NCI-H524 (cell line): ENCODE measurements at places on chromosomes 2 and 18.

GRCh38 chr2:6446938-6447608, 418.6 kb downstream of the CMPK2 start:
- peak; percentile 81 for DNase-seq

DNA sequence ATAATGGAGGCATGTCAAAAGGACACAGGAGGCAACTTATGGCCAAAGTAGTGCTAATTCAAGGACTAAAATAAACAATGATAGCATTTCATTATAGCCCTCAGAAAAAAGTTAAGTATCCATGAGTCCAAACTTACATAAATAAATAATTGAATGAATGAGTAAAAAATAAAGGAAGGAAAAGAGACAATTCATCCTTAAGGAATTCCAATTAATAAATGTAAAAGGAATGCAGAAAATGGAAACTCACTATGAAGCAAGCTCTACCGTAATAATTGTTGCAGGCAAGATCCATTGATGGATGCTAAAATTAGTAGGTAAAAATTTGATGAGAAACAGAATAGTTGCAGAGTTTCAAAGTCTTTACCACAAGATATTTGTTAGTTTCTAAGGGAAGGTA, 88.2 kb upstream of the RAPGEF4 start:
- DNase-seq, result no peak

DNA sequence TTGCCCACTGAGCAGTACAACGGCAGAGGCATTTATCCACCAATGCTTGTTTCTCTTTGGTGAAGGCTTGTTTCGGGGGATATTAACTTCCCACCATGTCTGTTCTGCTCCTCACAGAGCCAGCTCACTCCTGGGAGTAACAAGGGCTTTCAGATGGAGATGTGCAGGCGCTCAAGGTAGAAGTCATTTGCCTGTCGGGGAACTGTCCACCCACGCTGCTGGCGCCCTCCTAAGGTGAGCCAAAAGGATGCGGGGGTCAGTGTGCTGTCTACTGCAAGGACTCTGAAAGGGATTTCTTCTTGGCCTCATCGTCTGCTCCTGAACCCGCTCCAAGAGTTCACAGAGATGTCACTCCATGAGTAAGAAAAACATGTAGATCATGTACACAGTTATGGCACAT, 57.0 kb upstream of the CYRIA start:
- DNase-seq, result no peak

- no peak for DNase-seq
Measured at GRCh38 chr2:237306083-237306786, 107.7 kb downstream of the COL6A3 start.

DNA sequence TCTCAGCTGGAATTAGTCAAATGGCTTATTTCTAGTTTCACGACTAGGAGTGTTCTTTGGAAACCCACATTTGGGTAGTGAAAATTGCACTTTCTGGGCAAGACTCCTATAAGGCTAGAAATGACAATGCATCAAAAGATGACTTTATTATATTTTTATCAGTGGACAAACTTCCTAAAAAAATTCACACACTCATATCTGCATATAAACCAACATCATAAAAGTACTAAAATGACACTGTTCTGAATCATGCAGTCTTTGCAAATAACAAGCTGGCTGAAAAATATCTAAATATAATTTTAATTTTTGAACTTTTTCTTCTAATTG, 17.6 kb downstream of the MXD1 start:
- DNase-seq, result no peak

GRCh38 chr18:75429975-75430374, 2.5 kb upstream of the SMIM21 start:
- DNase-seq, result no peak

DNA sequence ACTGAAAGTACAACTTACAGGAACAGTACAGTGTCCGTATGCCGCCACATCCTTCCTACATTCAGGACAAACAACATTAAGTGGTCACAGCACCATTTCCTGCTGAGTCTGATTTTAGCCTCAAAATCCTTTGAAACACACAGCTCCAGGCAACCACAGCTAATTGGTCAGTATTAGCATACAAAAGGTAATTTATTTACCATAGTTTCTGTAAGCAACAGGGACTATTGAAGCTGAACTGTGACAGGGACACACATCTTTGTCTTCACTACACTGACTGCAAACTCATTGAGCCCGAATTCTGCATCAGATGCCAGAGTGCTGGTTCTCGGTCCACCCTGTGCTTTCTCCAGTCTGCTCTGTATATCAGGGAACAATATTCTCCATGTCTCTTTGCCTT, 151.8 kb downstream of the ST6GAL2 start:
- DNase-seq, result no peak

DNA sequence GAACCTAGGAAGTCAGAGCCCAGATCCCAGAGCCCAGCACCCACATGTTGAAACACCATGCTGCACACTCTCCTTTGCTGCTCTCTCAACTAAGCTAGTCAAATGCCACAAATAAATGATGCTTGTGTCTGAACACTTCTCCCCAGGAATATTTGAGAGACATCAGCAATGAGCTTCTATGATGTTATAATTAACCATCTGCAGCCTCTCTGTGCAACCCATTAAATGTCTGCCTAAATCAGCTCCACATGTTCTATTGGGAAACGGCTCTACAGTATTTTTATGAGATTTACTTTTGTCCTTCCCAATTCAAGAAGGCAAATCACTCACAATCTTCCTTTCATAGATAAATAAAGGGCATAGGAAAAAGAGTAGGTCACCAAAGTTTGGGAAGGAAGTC, 266.8 kb upstream of the PARD3B start:
- DNase-seq, result no peak

GRCh38 chr2:207154556-207155510, 10.9 kb downstream of the KLF7 start:
- DNase-seq, result no peak

DNA sequence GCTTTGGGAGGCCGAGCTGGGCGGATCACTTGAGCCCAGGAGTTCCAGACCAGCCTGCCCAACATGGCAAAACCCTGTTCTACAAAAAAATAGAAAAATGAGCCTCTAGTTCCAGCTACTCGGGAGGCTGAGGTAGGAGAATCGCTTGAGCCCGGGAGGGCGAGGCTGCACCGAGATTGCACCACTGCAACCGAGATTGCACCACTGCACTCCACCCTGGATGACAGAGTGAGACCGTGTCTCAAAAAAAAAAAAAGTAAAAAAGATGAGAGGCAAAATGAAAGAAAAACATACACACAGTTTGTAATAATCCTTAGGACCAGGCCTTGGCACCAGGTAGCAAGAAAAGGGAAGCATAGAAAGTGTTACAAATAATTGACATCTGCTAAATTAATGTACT, 22.0 kb downstream of the RBM43 start:
- DNase-seq, result no peak

DNA sequence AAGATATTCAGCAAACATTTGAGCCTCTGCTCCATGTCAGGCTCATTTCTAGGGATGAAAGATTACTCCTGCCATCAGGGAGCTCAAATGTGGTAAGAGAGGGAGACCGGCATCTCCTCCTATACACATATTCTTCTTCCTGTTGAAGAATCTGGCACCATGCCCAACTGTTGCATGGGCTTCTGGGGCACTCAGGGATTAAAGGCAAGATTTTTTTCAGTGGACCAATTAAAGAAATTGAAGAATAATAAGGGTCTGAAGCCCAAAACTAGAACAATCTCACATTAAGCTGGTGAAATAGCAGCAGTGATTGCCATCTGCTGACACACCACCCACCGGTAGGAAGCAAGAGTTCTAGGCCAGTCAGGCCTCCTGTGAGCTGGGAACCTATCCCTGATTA, 145.4 kb upstream of the LYPD6 start:
- DNase-seq, result peak; percentile 86

DNA sequence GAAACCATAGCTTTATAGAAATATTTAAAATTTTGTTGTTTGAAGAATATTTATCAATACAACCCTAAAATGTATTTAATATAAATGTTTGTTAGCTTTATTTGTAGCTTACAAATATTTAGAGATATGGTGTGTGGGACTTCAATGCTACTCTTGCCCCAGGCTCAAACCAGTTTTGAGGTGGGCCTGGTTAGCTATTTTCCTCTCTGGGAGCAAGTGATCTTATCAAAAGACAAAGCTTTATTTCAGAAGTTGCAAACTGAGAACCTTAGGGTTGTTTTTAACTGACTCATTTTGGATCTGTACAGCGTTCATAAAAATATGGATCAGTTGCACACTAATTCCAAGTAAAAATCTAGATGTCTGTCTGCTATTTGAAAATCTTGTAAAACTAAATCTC, 563.6 kb upstream of the CDH2 start:
- DNase-seq, result no peak

DNA sequence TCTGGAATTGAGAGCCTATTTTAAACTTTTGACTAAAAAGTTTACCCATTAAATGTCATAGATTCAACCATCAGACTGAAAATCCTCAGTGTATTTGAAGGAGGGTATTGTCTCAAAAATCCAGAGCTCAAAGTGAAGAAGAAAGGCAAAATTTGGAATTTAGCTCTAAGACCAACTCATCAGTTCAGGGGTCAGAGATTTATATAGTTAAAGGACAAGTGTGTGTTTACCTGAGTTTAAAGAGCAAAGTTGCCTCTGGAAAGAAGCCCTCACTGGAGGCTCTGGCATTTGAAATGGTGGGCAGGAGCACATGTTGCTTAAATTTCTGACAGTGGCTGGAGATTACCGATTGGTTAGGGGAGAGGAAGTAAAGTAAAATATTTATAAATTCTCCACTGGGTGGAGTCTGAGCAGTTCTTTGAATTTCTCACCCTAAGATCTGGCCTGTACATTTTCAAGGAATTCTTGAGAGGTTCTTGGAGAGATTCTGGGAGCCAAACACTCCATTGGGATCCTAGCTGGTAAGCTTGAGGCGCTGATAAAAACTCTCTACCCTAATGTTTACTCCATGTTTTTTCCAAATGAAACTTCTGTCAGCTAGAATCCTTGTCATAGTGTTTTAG, at the start of gene KYNU:
KYNU (plus strand) TSS at position 449 of the 623 bp plus-strand sequence. CDS start 7,704 bp downstream, outside the sequence.
- DNase-seq, result no peak

GRCh38 chr18:79540161-79540903, 139.3 kb upstream of the CTDP1 start:
- DNase-seq, result no peak

DNA sequence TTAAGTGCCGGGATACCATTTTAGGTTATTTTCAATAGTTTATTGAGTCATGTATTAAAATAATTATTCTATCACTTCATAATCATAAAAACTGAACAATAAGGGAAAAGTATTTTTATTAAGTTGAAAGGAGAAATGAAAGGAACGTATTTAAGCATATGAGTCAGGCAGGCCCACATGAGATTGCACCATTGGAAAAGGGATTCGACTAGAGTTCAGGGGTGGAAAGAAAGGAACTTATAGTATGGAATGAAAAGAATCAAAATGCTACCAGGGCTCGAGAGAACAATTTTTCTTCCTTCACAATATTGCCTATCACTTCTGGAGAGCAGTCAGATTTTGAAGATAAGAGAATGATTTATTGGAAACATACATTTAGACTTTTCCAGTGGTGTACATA, 516.5 kb upstream of the NETO1 start:
- no peak for DNase-seq

DNA sequence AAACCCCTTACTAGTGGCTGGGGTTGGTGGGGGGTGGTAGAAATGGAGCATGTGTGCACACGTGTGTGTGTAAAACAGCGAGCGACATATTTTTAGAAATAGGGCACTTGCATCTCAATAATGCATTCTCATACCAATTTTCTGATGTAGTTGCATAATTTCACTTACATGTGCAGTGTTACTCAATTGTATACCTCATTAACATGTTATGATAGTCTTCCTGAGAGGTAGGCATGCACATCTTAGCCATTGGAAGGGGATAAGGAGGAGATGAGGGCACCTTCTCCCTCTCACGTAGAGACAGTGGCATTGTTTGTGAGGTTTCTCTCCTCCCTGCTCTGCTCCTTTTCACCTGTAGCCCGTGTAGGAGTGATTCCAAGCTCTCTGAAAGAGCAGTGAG, 44.6 kb upstream of the RND3 start:
- no peak for DNase-seq

- peak; percentile 36 for DNase-seq
Measured at GRCh38 chr2:233404222-233404621, 49.9 kb downstream of the DGKD start.

- no peak for DNase-seq
Measured at GRCh38 chr2:105486762-105487141, 87.9 kb upstream of the FHL2 start.

DNA sequence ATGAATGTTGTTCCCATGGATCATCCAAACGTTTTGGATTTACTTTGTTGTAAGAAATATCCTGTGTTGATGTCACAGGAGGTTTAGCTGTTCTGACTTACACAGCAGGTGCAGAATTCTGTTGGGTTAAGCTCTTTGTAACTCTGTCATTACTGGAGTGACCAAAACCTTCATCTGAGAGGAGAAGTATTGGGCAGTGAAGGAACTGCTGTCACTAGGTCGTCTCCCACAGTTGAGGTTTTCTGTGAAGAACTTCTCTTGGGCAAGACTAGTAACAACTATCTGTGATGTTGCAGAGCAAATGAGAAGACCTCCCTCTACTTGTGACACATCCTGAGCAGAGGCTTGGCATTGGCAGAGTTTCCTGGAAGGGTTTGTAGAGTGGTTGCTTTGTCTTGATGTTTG, 2.9 kb downstream of the SPTBN1 start:
- no peak for DNase-seq

DNA sequence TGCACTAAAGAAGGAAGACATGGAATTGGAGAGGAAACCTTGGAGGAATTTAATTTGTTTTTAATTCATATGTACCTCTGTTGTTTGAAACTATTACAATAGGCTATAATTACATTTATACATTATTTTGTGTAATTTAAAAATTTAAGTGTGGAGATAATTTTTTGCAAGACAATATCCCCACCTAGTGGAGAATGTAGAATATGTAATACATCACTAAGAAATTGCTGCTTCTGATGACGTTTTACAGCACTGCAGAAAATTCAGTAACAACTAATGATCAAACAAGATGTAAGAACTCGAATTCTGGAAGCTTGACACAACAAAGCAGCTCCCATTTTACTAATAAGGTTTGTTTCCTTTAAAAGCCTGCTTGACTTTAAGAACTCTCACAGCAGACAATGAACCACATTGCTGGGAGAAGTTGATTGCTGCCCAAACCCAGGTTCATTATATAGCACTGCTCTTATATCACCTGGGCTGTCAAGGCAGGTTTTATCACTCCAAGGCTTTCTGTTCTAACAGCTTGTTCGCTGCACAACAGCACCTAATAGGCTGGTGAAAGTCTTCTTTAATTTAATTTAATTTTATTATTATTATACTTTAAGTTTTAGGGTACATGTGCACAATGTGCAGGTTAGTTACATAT, 53.4 kb downstream of the THADA start:
- DNase-seq, result peak; percentile 49

- DNase-seq, result no peak
Measured at GRCh38 chr2:212186166-212186565, 352.4 kb downstream of the ERBB4 start.

- DNase-seq, result no peak
Measured at GRCh38 chr2:18057657-18058056, 179.2 kb downstream of the KCNS3 start.

GRCh38 chr2:216713691-216714336, 18.5 kb upstream of the IGFBP5 start:
- DNase-seq, result no peak

DNA sequence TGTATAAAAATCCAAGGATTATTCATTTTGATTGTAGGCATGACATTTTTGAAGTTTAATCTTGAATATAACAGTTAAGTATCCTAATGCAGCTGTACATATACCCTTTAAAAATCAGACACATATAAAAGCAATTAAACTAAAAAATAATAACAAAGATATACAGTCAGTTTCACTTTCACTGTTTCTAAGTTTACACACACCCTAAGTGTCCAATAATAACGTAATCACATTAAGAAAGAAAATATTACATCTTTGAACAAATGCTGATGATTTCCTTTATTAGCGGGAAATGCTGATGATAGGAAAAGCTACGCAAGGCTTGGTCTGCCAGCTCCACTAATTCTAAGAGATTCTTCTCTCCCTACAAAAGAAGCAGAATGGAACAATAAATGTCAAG, 38.8 kb downstream of the RTTN start:
- DNase-seq, result no peak
